Stimulated activated CD8-positive, alpha-beta memory T cell treated with anti-CD3 and anti-CD28 coated beads, Interleukin-4, amount 100 ng/mL, for 1 hour (primary cell): ENCODE measurements at places on chromosomes 3 and 15.

- no peak for DNase-seq
Observed at GRCh38 chr15:66951531-66952320, 113.7 kb upstream of the SMAD3 start.

- DNase-seq: no peak
Observed at GRCh38 chr3:15778332-15778858, 19.4 kb downstream of the ANKRD28 start.

GRCh38 chr3:67635257-67635656 is 19.2 kb downstream of the SUCLG2 start:
- no peak for DNase-seq

DNA sequence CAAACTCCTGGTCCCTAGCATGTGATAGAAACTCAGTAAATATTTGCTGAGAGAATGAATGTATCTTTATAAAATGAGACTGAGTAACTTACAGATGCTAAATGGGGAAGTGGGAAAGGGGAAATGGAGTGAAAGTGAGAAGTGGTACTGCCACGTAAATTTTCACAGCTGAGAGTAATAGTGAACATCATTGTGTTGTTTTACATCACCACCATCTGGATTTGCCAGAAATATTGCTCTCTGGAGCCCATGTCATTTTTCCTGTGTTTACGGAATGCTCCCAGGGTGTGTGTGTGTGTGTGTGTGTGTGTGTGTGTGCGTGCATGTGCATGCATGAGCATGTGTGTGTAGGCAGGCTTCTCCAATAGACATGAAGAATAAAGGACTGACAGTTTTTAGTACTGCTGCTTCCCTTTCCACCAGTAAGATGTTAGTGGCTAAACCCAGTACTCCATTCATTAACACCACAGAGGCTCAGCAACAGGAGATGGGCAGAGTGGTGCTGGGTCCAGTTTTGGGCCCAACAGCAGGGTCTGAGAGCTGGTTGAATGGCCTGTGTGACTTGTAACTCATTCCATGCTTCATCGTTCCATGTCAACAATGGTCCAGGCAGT is 57.3 kb downstream of the DIPK2A start:
- DNase-seq: no peak

GRCh38 chr3:62688050-62688449 is 187.2 kb downstream of the CADPS start:
- no peak for DNase-seq

GRCh38 chr3:193149998-193150397 is 91.0 kb upstream of the PLAAT1 start:
- DNase-seq: no peak

DNA sequence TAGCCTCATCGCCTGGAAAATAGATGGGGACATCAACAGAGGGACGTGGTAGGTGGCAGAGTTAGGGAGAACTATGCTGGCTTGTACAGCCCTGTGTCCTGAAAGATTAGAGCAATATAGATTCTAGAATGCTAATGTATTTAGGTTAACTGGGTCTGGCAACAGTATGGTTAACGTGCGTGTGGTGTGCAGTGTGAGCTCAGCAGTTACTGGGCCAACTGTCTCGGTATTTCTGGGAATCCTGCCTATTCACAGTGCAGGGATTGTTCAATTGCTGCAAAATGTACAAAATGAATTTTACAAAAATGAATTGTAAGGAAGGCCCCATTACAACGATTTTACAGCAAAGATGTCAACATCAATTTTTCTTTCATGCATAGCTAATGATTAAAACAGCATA is 20.6 kb downstream of the MEIS2 start:
- no peak for DNase-seq

DNA sequence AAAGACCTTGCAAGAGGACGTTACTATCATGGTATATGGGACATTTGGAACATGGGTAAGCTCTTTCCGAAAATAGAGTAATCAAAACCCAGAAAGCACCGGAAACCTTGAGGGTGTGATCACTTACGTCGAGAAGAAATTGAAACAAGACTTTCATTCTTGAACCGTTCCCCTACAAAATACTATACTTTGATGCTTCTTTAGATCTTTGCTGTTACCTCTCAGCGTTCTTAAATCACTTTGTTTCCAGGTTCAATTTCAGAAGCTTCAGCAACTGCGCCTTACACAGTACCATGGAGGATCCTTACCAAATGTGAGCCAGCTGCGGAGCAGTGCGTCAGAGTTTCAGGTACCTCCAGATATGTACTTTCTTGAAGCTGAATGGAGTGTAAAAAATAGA is 10.1 kb downstream of the CRTC3 start:
- DNase-seq: no peak

DNA sequence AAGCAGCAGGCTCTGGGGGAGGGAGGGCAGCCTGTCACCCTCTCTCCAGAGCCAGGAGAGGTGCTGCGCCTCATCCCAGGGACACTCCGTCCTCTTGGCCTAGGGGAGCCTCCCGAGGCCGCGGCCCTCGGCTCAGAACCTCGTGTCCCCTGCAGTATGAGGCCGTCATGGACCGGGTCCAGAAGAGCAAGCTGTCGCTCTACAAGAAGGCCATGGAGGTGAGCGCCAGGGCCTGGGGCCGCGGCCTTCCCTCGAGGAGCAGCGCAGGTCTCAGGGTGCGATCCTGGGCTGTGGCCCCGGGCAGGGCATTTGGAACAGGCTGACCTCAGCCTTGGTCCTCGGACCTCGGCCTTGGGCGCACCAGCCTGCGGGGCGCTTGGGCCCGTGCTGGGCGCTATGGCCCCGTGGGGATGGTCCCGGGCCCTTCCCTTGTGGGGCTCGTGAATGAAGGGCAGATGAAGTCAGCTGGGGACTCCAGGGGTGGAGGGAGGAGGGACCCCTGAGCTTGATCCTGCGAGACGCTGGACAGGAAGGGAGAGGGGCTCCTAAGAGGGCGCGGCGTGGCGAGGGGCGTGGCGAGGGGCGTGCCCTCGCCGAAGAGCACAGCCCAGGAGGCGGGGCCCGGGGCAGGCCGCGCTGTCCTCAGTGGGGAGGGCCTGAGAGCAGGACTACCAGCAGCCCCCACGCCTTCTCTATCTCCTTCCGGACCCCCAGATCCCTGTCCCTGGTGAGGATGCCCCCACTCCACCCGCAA is 32.9 kb downstream of the PSTPIP1 start:
- DNase-seq: no peak

DNA sequence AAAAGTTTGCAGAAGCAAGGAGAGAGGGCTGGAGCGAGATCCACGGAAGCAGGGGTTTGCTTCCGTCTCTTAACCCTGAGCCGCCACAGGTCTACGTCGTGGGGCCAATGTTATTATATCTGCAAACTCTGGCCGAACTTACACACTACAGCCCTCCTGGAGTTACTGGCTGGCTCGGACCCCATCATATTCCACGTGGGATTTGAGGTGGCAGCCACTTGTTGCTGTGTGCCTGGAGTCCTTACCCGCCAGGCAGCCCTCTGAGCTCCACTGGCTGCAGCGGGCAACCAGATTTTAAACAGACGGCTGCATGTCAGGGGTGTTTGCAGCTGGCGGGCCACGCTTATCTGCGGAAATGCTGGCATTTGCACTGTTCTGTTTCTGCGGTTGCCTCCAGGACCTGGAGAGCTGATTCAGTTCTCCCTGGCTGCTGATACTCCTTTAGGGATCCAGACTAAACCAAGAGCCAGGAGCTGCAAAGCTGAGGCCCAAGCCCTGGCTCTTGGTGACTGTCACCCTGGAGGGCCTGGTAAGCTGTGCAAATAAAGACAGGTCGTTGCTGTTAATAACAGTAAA is 34.7 kb downstream of the TM2D3 start:
- DNase-seq: no peak
